ENCODE measurements at places on chromosomes 12 and 14. TPM values are rescaled to one million over a fixed set of nuclear protein-coding genes. Genes with fewer than 3 reads are reported as not detected.

Gene ATG14
- total RNA-seq: 13.0 TPM

Gene IL26
- total RNA-seq: not detected

Gene THTPA
- 17.3 TPM for total RNA-seq

Gene KRT75
- total RNA-seq: not detected

Gene DIO2
- total RNA-seq: 6.3 TPM

Gene DNM1L
- 45.4 TPM for total RNA-seq

Gene DPPA3
- not detected for total RNA-seq

Gene PTCSC3
- total RNA-seq: not detected

Gene INHBE
- total RNA-seq: not detected

Gene SART3
- 80.8 TPM for total RNA-seq

Gene NAA25
- 31.3 TPM for total RNA-seq

Gene HOXC12
- total RNA-seq: not detected

Gene PPP4R4
- total RNA-seq: not detected

Gene TRPV4
- total RNA-seq: 4.5 TPM

Gene SMCO2
- not detected for total RNA-seq

Gene C12orf60
- total RNA-seq: 1.0 TPM

Gene GCH1
- total RNA-seq: 23.3 TPM

Gene HHIPL1
- total RNA-seq: 2.8 TPM

Gene DEGS2
- total RNA-seq: 1.3 TPM

Gene ABCB9
- total RNA-seq: 6.2 TPM

Gene HOXC11
- total RNA-seq: not detected
